ENCODE measurements at places on chromosomes 4 and X. TPM values are rescaled to one million over a fixed set of nuclear protein-coding genes. Genes with fewer than 3 reads are reported as not detected.

Gene CDS1
- total RNA-seq: 0.61 TPM

Gene TLR7
- total RNA-seq: not detected

Gene SSR4
- total RNA-seq: 313 TPM

Gene CENPVL2
- not detected for total RNA-seq

Gene RADX
- total RNA-seq: 0.06 TPM

Gene RNF150
- total RNA-seq: 0.25 TPM

Gene FHDC1
- 0.86 TPM for total RNA-seq

Gene NPY2R
- not detected for total RNA-seq

Gene CXCL11
- total RNA-seq: 0.21 TPM

Gene PAGE1
- 0.29 TPM for total RNA-seq
